ENCODE measurements at places on chromosomes 11 and 22. TPM values are rescaled to one million over a fixed set of nuclear protein-coding genes. Genes with fewer than 3 reads are reported as not detected.

Gene COA4
- 24.9 TPM for total RNA-seq

Gene CD81
- total RNA-seq: 90.7 TPM

Gene KRTAP5-8
- total RNA-seq: not detected

DNA sequence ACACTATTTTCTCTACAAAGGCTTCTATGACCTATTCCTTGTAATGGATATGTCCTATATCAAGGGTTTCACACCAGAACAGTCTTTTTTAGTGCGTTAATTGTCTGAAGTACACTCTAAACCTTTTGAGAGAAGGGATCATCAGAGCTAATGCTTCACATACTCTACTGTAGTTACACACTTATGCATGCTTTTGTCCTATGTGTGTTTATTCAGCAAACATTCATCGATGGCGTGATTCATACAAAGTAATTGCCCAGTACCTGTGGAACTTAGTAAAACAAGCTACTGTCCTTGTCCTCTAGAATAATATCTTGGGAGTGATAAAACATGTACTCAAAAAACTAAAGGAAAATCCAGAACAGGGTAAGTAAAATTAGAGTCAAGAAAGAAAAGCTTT is 139.2 kb downstream of the GUCY1A2 start:
- no peak for DNase-seq

DNA sequence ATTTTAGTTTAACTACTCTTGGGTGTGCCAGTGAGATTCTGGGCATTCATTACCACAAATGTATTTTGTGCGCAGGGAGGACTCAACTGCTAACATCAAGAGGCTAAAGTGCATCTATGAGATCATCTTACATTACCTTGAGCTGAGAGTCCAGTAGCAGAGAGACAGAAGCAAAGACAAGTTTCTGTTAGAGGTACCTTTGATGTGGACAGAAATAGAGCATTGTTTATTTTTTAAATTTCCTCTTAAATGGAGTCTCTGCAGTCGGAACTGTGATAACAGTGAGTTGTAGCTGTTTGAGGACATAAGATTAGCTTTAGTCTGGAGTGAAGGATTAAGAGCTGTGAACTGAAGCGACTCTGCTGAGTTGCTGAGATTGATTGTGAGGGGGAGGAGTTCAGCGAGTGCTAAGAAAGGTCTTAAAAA is 297.0 kb downstream of the CADM1 start:
- no peak for DNase-seq
